Muscle of back (tissue), 13 donors: ENCODE measurements at places on chromosomes 1 and 21. TPM values are rescaled to one million over a fixed set of nuclear protein-coding genes. Genes with fewer than 3 reads are reported as not detected.

NCF2 gene
- 4.9 TPM for polyA plus RNA-seq

DPT gene
- polyA plus RNA-seq, result 88.7 TPM

PGLYRP4 gene
- 1.1 TPM for polyA plus RNA-seq

CLCNKA gene
- 0.65 TPM for polyA plus RNA-seq

CDC20 gene
- 19.6 TPM for polyA plus RNA-seq

DNASE2B gene
- not detected for polyA plus RNA-seq

MANEAL gene
- polyA plus RNA-seq, result 2.0 TPM

EDN2 gene
- polyA plus RNA-seq, result 0.52 TPM

RAB42 gene
- polyA plus RNA-seq, result 7.0 TPM

DIO1 gene
- polyA plus RNA-seq, result 0.11 TPM

DNA sequence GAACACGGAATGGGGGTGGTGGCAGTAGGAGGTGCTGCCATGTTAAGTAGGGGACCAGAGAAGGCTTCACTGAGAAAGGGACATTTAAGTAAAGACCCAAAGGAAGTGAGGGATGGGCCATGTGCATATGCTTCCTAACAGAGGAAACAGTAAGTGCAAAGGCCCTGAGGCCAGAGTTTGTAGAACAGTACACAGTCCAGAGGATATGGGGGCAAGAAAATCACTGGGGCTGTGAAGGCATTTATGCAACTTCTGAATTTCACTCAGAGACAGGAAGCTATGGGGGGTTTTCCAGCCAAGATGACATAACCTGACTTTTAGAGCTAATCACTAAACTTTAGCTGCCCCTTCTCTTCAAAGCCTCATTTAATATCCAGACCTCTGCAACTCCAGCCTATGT lies 202.5 kb upstream of the EDN2 start:
- DNase-seq, result no peak

GRCh38 chr1:202167708-202168415 lies 7.5 kb upstream of the PTPN7 start:
- no peak for DNase-seq

DNA sequence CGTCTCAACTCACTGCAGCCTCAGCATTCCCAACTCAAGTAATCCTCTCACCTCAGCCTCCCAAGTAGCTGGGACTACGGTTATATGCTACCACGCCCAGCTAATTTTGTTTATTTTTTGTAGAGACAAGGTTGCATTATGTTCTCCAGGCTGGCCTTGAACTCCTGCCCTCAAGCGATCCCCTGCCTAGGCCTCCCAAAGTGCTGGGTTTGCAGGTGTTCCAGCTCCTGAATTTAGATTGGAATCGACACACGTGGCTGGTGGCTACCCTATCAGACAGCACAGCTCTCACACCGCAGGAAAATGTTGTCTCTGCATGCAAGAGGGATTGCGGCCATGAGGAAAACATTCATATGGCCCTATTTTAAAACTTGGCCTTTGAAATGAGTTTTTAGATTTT lies 76.7 kb upstream of the GALNT2 start:
- no peak for DNase-seq

DNA sequence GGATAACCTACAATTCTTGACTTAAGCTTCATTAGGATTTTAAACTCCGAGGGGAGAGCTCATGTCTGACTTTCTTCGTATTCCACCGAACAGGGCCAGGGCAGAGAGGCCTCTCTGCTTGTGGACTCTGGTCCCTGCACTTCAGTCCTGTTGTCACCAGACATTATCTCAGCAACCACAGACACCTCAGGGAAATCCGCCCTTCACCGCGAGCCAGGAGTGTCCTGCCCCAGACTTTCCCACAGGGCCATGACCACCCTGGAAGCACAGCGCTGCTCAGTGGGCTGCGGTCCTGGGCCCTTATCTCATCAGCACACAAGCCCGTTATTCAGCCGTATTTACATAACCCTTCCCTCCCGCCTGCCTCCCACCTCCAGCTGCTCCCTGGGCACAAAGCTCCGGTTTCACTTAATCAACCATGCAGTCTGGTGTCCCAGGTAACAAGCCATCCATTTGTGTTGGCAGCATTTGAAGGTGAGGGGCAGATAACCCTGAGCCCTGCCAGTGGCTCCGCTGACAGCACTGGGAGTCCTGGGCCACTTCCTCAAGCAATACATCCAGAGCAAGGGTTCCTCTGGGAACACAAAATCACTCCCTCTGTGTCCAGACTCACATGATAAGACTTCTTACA lies 122.8 kb upstream of the RAB4A start:
- DNase-seq, result no peak

- DNase-seq, result no peak
These were observed 8.0 kb upstream of the PLXNA2 start for GRCh38 chr1:208251911-208252835.

GRCh38 chr1:224957696-224958095 lies 28.2 kb downstream of the DNAH14 start:
- DNase-seq, result no peak

DNA sequence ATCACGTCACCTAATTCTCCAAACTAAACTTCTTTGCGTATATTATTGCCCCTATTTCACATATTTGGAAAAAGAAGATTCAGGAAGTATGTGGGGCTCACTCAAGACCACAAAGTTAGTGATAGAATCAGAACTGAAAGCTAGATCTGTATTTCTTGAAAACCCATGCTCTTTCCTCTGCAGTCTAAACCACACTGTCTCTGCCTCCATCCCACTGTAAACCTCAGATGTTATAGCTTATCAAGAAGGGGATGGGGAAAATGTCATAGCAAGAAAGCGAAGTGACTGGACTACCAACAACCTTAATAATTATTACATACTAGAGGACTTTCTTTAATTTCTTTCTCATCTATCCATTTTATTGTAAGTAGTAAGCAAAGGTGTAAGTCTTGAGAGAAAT lies 257.7 kb upstream of the SGIP1 start:
- no peak for DNase-seq

- no peak for DNase-seq
These were observed 106.4 kb upstream of the PBX1 start for GRCh38 chr1:164452549-164452948.

GRCh38 chr1:41305576-41306363 lies 55.5 kb upstream of the FOXO6 start:
- DNase-seq, result no peak

DNA sequence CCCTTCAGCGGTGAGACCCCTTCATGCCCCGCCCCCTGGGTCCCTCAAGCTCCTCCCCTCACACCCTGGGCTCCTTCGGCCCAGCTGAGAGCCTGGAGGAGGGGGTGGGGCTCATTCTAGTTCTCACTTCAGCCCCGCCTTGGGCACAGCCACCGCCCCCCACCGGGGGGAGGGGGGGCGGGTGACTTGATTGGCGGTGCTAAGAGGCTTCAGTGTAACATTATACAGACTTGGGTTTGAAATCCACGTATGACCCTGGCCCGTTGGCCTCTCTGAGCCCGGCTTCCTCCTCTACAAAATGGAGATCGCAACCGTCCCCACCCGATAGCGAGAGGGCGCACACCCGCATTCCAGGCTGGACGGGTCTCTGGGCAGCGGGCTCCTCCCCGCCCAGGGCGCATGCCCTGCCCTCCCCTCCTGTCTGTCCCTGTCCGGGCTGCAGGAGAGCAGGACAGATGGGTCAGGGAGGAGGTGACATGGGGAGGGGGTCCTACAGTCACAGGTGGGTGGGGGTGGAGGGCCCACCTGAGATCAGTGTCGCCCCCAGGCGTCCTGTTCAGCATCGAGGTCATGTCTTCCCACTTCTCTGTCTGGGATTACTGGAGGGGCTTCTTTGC lies 5.1 kb downstream of the CLCNKB start:
- peak; percentile 28 for DNase-seq

DNA sequence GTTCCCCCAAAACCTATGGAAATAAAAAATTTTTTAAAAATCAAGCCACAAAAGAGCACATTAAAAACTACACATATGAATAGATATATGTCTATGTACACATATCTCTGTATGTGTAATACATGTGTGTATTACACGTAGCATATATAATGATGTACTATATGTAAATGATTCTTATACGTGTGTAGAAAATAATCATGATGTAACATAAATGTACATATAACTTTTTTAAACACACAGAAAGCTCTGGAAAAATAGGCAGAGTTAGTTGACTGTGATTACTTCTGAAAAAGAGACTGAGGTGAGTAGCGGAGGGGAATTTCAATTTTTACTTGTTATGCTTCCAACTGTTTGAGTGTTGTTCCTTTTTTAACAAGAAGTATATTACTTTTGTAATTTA lies 405.0 kb downstream of the CAMTA1 start:
- no peak for DNase-seq

DNA sequence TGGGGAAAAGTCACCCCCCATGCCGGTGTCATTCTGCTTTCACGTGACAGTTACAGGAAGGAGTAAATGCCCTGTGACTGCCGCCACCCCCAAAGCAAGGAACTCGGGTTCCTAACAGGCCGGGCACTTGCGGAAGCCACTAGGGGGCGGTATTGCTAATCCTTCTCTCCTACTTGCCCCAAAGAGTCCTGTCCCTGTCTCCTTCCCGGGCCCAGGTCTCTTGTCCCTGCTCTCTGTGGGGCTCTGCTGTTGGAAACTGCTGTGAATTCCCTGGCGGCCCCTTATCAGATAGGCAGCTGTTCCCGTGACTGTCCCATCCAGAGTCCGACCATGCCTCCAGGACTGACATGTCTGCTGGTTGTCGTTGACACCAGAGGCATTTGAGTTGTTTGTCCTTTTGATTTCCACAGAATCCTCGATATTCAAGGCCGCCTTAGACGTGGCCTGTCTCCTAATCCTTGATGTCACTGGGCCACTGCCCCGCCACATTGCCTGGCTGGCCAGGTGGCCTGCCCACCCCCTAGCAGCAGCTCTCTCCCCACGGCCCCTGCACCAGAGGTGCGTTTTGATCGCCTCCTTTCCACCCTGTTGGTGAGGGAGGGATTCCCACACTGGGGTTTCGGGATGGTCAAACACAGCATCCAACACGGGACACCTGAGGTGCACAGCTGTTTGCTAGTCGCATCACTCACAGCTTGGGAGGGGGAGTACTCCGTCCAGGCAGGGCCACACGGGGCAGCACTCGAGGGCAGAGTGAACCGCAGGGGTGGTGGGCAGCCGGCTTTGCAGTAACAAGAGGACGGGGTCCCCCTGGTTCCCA lies 37.3 kb downstream of the CHAF1B start:
- no peak for DNase-seq

GRCh38 chr1:91749788-91750231 lies 136.1 kb downstream of the TGFBR3 start:
- DNase-seq, result no peak

- no peak for DNase-seq
These were observed 455.6 kb downstream of the SIPA1L2 start for GRCh38 chr1:232174306-232174705.

DNA sequence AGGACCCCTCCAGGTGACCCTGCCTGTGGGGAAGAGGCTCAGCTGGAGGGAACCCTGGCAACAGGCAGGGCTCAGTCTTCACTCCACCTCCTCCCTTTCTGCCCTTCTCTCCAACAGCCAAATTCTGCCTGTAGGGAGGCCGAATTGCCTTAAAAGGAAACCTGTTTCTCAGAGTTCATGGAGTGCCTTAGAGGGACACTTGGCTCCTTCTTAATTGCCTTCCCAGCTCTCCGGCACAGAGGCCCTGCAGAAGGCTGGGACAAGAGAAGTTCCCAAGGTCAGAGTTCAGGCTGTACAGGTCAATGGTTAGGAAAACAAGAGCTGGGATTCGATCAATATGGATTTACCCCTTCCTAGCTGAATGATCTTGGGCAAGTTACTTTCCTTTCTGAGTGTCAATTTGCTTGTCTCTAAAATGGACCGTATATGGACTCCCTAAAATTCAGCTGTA lies 6.2 kb downstream of the CSRP1 start:
- DNase-seq, result no peak

GRCh38 chr1:3690282-3691065 lies 38.2 kb downstream of the TP73 start:
- DNase-seq, result no peak

DNA sequence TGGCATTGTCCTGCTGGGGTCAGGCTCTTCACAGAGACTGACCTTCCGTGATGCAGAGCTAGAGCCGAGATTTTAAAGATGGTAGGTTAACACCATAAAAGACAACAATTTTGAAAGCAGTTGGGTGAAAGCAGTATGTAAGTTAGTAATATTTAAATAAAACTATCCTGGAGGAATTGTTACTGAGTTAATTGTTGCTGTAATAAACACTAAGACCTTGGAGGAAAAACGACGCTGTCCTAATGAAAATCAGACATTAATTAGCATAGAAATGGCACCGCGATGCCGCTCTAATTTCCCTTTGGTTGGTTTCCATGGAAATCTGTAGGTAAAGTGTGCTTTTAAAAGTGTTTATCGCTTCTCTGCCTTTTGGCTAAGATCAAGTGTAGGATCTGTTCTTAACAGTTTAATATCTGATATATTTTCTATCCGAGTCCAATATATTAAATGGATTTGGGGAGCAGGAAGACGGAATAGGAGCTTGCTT lies 745 bp upstream of the ANP32E start:
- no peak for DNase-seq

DNA sequence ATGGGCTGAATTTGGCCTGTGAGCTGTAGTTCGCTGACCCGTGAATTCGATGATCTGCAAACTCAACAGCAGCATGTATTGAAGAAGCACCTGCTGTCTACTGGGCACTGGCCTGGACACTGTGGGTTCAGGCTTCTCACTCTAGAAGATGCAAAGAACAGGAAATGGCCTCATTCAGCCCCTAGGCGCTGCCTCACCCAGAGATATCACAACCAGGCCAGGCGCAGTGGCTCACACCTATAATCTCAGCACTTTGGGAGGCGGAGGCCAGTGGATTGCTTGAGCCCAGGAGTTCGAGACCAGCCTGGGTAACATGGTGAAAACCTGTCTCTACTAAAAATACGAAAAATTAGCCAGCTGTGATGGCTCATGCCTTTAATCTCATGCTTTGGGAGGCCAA lies 23.6 kb downstream of the MFAP2 start:
- no peak for DNase-seq
